ENCODE measurements at places on chromosomes 1 and 21.

- DNase-seq: no peak
Measured at GRCh38 chr1:233975486-233975885, 71.0 kb downstream of the SLC35F3 start.

DNA sequence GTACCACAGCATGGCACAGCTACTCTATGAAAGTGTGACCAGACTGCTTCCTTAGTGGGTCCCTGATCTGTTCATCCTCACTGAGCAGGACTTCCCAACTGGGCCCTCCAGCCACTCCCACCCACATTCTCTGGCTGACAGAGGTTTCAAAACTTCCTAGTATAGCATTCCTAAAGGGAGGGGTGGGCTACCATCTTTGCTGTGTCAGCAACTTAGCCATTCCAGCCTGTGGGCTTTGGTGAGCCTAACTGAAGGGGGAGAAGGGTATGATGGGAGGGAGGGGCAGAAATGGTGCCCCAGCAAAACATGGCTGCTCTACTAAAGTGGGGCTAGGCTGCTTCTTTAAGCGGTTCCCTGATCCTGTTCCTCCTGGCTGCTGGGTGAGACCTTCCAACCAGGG is 265.2 kb upstream of the ADGRL4 start:
- no peak for DNase-seq

DNA sequence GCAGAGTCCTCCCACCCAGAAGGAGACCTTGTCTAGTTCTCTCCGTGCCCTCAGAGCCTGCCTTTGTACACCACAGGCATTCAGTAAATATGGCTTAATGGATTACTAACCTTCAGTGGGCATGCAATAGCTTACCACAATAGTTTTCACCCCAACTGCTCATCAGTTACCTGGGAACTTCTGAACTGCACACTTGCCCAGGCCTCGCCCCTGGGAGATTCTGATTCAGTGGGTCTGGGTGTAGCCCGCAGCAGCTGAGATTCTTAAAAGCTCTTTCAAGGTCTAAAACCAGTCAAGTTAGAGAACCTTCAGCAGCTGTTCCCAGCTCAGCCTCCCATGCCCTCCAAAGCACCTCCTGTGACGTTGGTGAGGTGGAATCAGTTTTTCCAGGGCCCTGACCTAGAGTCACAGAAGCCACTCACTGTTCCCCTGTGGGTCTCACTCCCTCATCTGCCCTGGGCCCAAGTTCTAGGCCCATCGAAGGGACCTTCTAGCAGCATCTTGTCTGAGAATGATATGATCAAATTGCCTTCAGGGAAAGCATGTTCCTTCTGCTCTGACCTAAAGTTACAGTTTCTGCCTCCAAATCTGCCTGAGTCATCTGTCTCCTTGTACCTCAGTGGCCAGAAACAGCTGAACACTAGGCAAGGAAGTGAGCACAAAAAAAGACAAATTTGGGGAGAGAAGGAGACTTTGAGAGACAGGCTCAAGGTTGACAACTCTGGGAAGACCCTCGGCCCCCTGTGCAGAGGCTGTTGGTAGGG is 10.8 kb downstream of the ASAP3 start:
- no peak for DNase-seq

DNA sequence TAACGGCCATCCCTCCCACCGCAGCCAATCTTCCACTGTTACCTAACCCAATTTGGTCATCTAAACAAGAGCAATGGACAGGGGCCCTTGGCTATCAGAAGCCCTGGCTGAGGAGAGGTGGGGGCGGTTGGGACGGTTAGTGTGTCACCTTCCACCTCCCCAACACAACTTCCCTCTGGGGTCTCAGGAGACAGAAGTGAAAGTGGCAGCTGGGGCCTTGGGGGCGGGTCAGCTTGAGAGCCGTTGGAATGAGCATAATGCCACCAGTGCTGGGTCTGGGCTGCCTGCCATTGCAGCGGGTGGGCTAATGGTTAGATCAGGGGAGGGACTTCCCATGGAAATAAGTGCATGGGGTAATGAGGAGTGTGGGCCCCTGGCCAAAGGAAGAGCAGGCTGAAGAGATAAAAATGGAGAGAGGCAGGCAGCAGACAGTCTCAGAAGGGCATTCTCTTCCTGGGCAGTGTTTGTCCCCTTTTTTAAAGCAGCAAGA is 7.9 kb downstream of the MEF2D start:
- DNase-seq: no peak

- DNase-seq: no peak
Measured at GRCh38 chr1:96370757-96371156, 350.8 kb upstream of the PTBP2 start.

DNA sequence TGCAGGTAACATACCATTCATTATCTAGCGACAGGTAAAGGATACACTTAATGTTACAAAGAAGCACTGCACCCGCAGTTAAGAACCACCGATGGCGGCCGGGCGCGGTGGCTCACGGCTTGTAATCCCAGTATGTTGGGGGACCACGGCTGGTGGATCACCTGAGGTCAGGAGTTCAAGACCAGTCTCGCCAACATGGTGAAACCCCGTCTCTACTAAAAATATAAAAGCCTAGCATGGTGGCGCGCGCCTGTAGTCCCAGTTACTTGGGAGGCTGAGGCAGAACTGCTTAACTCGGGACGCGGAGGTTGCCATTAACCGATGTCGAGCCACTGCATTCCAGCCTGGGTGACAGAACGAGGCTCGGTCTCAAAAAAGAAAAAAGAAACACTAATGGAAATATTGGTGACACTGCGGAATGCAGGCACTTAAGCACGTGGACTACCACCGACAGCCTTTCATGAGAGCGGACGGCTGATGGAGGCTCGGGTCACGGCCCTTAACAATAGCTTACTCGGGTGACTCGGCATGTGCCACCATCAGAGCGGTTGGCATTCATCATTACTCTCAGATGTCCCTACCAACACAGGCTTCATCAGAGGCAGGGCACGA is 542 bp downstream of the GAS5 start:
- no peak for DNase-seq

GRCh38 chr1:25914074-25914995 is 8.1 kb upstream of the STMN1 start:
- no peak for DNase-seq

DNA sequence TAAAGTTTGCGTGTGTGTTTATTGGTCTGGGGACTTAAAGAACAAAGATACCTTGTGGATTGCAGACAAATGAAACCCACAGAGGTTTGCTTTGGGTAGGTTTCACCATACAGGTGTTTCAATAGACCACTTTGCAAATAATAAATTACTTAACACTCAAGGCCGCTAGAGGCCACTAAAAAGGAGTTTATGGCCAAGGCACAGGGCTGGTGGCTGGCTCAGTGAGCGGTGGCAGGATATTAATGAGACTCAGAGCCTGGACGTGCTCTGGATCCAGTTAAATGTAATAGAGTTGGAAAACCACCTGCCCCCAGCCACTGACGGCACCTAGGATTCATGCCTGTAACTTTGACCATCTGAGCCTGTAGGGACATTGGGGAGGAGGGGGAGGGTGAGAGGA is 44.5 kb downstream of the LRRC38 start:
- peak; percentile 16 for DNase-seq

- no peak for DNase-seq
Measured at GRCh38 chr1:183720028-183720427, 66.9 kb upstream of the APOBEC4 start.

- DNase-seq: no peak
Measured at GRCh38 chr1:29162025-29162424, 19.7 kb downstream of the SRSF4 start.

- no peak for DNase-seq
Measured at GRCh38 chr1:216532251-216532798, 109.1 kb upstream of the USH2A start.

DNA sequence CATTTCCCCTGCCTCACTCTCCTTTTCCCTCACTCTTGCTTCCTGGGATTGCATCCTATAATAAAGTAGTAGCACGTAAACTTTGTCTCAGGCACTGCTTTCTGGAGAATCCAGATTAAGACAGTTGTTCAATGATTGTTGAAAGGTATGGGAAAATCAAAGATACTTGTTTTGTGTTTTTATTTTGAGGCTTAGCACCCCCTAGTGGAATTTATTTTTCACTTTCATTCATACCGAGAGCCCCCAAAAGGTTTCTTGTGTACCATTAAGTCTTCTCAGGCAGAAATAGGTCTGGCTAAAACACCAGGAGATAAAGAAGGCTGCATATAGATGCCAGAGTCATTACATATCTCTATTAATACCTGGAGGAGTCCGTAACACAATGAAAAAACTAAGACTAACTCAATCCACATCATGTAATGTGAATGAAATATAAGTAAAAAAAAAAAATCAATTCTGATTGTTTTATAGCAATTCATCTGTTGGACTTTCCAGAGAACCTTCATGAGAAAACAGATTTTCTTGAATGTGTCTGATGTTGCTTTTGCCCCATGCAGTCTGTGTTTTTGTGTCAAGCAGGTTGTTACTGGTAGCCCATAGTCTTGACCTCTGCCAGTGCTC is 103.5 kb downstream of the RPE65 start:
- peak; percentile 15 for DNase-seq

DNA sequence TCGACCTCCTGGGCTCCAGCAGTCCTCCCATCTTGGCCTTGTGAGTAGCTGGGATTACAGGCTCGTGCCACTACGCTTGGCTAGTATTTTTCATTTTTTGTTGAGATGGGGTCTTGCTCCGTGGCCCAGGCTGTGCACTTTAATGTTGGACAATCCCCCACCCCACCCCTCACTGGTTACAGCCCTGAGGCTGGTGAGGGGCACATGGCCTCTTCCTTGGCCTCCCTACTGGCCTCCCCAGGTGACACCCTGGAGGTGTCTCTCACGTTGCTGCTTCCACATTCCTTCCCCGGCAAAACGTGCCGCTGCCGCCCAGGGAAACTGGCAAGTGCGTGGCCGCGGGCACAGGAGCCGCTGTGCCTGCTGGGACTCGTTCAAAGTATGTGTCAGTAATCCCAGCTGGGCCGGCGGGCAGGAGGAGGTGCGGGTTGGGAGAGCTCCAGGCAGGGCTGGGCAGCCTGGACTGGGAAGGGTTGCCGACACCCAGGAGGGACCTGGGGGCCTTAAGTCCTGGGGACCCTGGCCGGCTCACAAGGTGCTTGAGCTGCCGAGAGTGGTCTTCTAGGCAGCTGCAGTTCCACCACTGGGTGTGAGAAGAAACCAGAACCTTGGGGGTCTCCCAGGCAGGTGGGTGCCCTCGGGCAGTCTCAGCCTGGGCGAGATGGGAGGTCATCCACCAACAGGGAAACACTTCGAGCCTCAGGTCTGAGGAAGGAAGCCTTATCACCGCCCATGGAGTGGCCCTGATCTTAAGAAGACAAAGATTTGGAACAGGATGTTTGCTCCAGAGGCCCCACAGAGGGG is 6.5 kb downstream of the WNT3A start:
- DNase-seq: no peak

DNA sequence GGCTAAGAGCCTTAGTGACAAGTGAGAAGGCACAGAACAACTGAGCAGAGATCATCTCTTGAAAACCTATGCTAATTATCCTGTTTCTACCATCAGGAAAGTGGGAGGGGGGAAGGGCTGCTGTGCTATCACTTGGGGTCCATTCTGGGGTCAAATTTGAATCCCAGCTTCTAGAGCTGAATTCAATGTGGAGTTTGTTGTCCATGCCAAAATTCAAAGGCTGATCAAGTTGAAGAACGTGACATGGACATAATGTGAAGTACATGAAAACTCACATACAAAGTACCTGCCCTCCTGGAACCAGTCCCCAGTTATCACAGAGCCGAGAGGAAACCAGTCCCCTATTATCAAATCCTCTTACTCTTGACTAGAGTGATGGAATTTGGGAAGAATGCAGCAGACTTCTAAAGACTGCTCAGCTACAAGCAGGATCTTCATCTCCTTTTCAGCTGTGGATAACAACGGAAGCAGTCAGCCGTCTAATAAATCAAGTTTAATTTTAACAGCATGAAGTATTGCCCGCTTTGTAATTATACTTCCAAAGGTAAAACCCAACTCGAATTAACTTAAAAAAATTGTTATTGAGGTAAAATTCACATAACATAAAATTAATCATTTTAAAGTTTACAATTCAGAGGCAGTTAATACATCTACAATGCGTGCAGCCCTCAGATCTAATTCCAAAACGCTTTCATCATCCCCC is 78.3 kb downstream of the SLC45A1 start:
- DNase-seq: no peak
